Activated CD8-positive, alpha-beta memory T cell treated with anti-CD3 and anti-CD28 coated beads for 4 hours (primary cell): ENCODE measurements at places on chromosomes 12 and 14.

GRCh38 chr14:85468816-85469215 is 61.1 kb upstream of the FLRT2 start:
- no peak for DNase-seq

- no peak for DNase-seq
These were observed 20.0 kb downstream of the TMED8 start for GRCh38 chr14:77356899-77357298.

GRCh38 chr12:89470741-89471509 is 53.7 kb downstream of the GALNT4 start:
- DNase-seq: no peak

- DNase-seq: no peak
These were observed 21.9 kb upstream of the HIP1R start for GRCh38 chr12:122813310-122813713.

DNA sequence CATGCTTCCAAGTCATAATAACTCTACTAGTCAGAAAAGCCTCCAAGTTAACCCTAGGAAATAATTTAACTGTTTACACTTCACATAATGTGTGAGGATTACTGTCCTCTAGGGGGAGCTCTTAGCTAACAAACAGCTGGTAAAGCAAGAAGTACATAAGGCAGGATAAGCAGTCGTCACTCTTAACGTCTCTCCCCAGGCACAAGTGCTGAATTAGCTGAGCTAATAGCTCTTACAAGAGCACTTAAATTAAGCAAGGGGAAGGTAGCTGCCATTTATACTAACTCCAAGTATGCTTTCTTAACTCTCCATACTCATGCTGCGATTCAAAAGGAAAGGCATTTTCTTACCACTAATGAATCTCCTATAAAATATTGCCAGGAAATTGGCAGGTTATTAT is 79.3 kb upstream of the TSPAN11 start:
- DNase-seq: no peak
